Hematopoietic multipotent progenitor cell treated with erythropoietin and hydrocortisone succinate and interleukin-3 and kit ligand, for 4 days (in vitro differentiated cells): ENCODE measurements at places on chromosomes 4 and X.

GRCh38 chrX:24398766-24399165, 38.3 kb downstream of the SUPT20HL1 start:
- DNase-seq, result no peak

DNA sequence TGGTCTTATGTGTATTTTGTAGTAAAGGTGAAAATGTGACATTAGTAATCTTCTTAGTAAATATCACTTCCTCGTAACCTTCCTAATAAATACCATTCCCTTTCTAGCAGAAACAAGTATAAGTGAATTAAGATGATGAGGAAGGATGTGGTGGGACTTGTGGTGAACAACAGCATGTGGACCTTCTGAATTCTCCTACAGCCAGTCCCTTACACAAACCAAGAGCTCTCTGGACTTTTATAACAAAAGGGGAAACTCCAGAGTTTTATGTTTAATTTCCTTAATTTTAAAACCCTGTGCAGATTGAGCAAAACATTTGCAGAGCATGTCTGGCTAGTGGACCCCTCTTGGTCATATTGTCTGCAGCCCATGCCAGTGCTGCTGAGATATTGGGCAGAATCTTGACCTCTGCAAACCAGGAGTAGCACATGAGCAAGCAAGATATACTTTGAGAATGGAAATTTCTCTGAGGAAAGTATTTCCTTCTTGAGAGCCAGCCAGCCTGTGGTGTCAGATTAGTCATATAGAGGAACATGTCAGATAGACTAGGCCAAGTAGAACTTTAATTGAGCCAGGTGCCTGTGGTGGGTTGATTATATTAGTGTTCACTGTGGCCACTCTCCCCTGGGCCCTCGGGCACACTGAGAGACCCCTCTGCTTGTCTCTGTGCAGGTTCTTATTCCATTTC, 328.2 kb downstream of the DKK2 start:
- DNase-seq, result peak; percentile 58

- DNase-seq, result no peak
Observed at GRCh38 chr4:160373911-160374310, 1271.0 kb downstream of the RAPGEF2 start.

DNA sequence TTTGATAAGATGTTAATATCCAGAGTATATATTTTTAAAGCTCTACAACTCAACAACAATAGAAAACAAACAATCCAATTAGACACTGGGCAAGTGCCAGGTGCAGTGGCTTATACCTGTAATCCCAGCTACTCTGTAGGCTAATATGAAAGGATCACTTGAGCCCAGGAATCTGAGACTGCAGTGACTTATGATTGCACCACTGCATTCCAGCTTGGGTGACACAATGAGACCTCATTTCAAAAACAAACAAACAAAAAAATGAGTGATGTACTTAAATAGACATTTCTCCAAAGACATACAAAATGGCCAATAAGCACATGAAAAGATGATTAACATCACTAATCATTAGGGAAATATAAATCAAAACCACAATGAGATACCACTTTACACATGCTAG, 356.8 kb upstream of the PCDH10 start:
- no peak for DNase-seq

GRCh38 chrX:101022020-101022419, 29.9 kb downstream of the TRMT2B start:
- no peak for DNase-seq
